ENCODE measurements at places on chromosomes 3 and 15.

- no peak for DNase-seq
Observed at GRCh38 chr3:107848351-107848915, 242.4 kb downstream of the CD47 start.

DNA sequence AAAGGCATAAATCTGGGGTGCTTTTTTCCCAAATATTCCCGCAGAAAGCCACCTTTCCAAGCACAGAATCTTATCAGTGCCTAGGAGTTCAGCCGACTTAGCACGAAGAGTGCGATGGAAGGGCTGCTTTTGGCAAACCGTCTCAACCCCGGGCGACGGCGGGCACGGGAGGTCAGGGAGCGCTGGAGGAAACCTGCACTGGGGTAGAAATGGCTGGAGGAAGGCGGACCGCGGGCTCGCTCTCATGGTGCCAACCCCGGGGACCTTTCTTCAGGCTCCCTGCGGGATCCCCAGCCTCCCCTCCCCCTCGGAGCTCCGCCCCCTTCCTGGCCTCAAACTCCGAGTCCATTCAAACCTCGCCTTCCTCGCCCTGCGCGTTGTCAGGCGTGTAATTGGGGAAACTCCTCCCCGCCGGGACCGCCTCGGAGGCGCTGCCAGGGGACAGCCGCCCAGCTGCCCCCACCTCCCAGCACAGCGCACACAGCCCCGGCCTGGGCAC is at the start of gene GABRG3:
Gene GABRG3 (plus strand): TSS at position 470 of the 499 bp plus-strand sequence.
- no peak for DNase-seq

DNA sequence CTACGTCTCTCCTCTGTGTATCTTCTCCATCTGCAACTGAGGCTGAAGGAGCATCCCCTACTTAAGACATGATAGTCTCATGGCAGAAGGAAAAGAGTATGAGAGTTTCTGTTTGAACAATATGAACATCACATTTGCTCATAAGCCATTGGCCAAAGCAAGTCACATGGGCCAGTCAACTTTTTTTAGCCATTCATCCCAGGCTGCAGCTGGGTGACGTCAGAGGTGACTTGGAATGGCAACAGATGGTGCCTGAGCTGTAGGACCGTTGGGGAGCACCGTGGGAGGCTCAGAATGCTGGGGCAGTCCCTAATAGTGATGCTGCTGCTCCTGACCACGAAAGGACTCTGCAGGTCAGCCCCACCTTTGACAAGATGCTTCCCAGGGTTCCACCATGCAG is 58.7 kb downstream of the CRTC3 start:
- DNase-seq = peak; percentile 20

- DNase-seq = no peak
Observed at GRCh38 chr3:100141586-100141985, 27.3 kb upstream of the FILIP1L start.

GRCh38 chr15:61764981-61765380 is 295.3 kb downstream of the VPS13C start:
- no peak for DNase-seq
